ENCODE measurements at places on chromosomes 1 and 21.

DNA sequence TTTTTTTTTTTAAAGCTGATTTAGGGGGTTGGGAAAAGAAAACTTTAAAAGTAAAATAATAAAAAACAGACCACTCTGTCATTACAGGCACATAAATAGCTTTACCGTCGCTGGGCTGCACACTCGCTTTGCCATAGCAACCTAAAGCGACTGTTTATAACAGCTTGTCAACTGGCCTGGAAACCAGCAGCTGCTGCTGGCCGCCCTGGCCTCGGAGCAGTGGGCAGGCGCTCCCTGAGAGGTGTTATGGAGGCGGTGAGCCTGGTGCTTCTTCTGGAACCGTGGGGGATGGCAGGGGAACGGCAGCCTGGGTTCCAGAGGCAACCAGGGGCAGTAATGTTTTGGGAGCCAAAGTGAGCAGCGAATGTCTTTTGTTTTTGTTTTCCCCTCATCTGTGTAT, 45.7 kb downstream of the ATP2B4 start:
- no peak for DNase-seq

GRCh38 chr21:38354746-38355145, 98.0 kb downstream of the KCNJ15 start:
- no peak for DNase-seq

DNA sequence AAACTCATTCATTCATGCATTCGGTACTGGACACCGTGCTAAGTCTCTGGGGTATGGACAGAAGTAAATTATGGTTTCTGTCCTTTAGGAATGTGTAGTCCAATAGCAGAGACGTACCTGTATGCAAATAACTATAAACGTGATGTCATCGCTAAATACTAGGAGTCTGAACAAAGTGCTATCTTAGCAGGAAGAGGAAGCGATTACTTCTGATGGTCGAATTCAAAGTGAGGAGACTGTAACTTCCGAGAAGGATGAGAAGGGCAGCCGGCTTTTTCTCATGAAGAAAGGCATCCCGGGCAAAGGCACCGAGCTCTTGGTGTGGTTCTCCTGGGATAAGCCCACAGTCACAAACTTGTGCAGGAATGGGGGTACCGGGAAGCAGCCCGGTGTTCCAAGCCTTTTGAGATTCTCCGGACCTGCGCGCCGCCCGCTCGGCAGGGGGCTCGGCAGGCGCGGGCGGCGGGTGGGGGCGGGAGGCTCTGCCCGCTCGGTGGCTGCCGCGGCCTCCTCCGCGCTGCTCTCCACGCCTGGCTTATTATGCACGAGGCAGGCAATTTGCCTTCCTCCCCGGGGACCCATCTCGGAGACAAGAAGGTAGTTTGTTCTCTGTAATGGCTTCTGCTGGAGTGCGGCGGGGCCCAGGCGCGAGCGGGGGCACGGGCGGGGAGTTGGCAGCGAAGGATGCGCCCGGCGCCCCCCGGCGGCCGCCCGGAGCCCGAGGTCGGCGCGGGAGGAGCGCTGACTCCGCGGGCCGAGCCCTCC, 67.5 kb upstream of the CD1D start:
- DNase-seq: peak; percentile 24

DNA sequence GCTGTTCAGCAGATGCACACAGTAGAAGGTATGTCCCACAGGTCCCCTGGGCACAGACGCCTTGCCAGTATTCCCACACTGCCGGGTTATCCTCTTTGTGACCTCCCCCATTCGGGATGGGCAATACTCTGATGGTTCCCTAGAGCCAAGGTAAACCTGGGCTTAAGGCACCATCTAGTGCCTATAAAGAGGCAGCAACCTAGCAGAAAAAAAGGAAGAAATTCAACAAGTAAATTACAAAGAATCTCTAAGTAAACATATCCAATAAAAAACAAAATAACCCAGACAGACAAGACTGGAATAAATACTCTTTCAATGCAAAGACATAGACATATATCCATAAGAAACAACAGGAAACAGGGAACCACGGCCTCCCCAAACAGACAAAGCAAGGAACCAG, 39.4 kb downstream of the HSF2BP start:
- DNase-seq: no peak

- no peak for DNase-seq
Measured at GRCh38 chr21:42163511-42163863, 55.5 kb upstream of the ABCG1 start.

GRCh38 chr1:22557341-22557950, 5.8 kb upstream of the EPHA8 start:
- DNase-seq: no peak

- no peak for DNase-seq
Measured at GRCh38 chr1:162919034-162919433, 58.1 kb upstream of the CCDC190 start.

GRCh38 chr1:155012026-155012546, 9.5 kb downstream of the ZBTB7B start:
- no peak for DNase-seq

GRCh38 chr1:66696771-66697170, 55.5 kb upstream of the DYNLT5 start:
- no peak for DNase-seq

DNA sequence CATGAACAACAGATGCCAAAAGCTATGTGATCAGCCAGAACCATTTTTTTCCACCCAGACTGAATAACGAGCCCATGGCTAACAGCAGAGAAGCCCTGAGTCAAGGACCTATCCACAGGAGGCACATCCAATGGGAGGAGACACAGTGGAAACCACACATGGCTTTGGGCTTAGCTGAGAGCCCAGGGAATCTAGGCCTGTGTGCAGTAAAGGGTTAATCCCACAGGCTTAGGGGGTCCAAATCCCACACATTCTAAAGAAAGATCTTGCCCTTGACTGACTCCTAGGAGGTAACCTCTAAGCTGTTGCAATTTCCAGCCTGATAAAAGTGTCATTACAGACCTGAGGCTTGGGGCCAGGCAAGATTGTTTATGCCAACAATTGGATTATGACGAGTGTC, 194.5 kb downstream of the DSCAM start:
- no peak for DNase-seq

GRCh38 chr21:35028451-35028978, 20.6 kb downstream of the RUNX1 start:
- no peak for DNase-seq

DNA sequence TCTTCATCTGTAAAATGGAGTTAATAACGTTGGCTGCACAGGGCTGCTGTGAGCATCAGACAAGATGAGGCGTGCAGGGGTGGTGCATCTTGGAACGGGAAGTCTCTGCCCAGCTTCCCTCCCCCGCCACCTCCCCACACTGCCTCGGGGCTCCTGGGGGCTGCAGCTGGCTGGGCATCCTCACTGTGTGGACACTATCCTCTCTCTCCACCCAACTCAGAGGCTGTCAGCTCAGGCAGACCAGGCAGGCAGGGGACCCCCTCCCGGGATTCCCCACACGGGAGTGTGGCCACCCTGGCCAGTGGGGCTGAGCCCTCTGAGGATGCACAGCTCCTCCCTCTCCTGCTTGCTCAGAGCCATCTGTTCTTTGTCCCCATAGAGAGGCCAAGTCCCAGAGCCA, 122.7 kb downstream of the CCDC185 start:
- DNase-seq: no peak

DNA sequence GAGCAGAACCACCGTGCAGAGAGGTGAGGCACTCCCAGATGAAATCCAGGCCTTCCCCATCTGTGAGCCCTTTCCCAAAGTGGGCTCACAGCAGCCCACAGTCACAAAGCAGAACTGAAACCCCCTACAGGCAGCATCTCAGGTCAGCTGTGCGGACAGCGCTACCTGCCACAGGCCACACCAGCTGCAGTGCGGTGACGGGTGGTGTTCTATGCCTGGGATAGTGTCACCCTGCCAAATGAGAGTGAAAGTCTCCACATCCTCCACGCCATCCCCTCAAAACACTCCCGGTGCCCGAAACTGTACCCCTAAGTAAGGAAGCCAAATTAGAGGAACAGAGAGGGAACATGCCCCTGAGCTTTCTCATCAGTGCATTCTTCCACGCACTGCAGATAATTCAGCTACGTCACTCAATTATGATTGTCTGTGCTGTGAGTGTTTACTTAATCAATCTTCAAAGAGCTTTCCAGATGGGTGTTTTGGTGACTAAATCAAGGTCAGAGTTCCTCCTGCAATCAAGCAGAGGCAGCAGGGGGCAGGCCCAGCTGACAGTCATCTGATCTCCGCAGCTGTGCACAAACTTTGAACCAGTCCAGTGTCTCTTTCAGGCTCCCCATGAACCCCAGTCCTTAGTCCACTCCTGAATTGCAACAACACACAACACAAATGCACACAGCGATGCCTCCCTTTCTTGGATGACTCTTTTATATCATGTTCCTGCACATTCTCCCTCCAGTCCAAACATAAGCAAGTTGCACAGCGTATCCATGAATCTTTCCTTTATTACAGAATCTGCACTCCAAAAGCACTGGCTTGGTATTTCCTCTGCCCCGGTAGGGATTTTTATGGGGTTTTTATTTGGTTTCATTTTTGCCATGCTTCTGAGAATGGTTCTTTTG, 150.0 kb downstream of the TOMM20 start:
- no peak for DNase-seq

GRCh38 chr1:70909262-70909822, 138.3 kb downstream of the PTGER3 start:
- DNase-seq: no peak

DNA sequence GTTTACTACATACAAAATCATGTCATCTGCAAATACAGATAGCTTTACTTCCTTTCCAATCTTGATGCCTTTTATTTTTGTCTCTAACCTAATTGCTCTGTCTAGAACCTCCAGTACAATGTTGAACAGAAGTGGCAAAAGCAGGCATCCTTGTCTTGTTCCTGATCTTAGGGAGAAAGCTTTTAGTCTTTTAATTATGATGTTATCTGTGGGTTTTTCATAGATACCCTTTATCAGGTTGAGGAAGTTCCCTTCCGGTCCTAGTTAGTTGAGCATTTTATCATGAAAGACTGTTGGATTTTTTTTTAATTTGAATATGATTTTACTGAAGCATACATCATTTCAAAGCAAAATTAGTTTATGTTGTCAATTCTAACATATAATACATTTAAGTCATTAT, 45.7 kb upstream of the DISC1 start:
- DNase-seq: no peak

DNA sequence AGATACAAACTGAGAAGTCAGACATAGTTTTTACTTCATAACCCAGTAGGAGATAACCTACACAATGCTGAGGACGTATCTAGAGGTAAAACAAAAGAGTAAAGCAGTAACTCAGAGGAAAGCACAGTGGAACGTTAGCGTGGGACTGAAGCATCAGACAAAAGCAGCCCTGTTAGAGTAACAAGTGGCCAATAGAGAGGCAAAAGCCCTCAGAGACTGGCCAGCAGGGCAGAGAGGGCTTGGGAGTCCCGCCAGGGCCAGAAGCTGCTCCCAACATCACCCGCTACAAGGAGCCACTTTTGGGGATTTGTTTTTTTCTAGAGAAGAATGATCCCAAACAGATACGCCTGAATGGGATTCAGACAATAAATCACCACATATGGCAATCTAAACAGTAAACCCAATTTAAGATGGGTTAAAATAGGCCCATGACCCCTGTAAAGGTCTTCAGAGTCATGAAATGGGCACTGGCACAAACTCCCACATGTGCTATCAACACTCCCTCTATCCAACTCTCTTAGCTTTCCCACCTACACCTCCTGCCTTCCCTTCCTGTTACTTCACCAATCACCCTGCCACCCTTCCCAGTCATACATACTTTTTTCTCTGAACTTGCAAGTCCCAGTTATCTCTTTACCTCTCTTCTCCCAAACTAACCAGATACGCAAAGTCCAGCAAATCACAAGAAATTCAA, 17.2 kb downstream of the TADA1 start:
- DNase-seq: no peak

GRCh38 chr1:94920061-94920460, 6.8 kb downstream of the CNN3 start:
- no peak for DNase-seq

DNA sequence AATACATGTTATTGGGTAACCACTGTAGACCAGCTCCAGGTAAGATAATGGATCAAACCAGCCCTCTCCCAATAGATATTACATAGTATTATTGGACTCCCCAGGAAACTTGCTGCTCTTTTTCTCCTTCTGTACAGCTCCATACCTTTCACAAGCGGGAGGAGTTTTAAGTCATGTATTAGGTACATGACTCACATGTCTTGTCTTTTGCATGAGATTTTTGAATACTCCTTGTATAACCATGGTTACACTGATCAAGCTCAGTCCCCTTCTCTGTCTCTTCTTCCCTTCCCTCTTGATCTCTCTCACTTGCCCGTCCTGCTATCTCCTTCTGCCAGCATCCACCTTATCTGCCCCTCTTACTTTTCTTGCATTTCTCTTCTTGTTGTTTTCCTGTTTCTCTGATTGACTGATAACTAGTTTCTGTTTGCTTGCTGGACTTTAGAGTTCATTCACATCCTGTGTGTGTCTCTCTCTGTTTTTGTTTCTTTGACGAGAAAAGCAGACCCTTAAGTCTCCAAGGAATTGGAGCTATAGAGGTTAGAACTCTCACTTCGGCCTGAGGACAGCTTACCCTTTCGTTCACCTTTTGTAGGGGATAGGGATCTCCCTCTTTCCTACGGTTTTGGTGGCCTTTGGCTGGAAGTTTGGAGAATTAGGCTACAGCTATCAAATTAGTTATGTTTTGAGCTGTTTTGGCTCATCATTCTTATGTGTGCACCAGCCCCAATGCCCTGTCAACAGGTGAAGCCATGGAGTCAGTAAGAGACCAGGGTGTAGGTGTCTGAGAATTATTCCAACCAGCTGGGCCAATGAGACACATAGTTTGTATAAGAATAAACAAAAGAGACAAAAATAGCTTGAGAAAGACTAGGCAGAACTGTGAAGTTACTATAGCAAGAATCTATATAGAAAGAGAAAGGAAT, 49.0 kb upstream of the ASB17 start:
- DNase-seq: no peak

DNA sequence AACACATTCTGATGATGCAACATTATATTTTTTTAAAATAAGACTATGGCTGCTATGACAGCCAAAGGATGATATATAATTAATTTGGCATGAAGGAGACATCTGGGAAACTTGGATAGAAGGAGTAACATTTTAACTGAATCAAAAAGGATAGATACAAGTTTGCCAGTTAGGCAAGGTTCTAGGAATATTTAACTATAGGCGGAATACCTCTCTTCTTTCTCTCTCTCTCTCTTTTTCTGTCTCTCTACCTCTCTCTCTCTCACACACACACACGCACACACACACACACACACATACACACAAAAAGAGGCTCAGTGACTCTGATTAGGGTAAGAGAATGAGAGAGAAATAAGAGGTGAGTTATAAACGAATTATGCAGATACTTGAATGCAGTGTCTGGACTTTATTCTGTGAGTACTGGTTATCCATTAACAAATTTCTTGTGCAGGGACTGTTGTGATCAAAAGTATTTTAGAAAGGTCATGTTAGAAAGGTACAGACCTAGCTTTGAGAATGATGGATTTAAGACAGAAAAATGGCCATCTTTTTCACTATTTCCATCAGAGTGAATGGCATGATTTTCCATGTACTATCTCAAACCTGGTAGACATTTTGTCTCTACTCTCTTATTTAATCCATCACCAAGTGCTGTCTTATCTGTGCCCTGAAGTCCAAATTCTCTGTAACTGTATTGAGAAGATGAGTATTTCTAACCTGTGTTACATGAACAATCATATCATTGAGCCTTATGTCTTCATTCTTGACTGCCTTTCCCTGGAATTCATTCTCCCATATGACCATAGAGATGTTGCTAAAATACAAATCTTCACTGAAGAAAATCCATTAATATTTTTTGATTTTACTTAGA, 1106.9 kb upstream of the ADGRL4 start:
- no peak for DNase-seq
